ENCODE measurements at places on chromosomes 2 and 18. TPM values are rescaled to one million over a fixed set of nuclear protein-coding genes. Genes with fewer than 3 reads are reported as not detected.

Gene ACKR3
- 0.07 TPM for polyA plus RNA-seq

Gene IL37
- polyA plus RNA-seq: not detected

Gene CHRNA1
- polyA plus RNA-seq: 2.6 TPM

Gene AQP12A
- polyA plus RNA-seq: not detected

Gene GPR17
- polyA plus RNA-seq: not detected

Gene CCBE1
- polyA plus RNA-seq: 40.4 TPM

Gene ERCC3
- 53.5 TPM for polyA plus RNA-seq

Gene ITGA6
- 14.8 TPM for polyA plus RNA-seq

Gene TBR1
- polyA plus RNA-seq: not detected

DNA sequence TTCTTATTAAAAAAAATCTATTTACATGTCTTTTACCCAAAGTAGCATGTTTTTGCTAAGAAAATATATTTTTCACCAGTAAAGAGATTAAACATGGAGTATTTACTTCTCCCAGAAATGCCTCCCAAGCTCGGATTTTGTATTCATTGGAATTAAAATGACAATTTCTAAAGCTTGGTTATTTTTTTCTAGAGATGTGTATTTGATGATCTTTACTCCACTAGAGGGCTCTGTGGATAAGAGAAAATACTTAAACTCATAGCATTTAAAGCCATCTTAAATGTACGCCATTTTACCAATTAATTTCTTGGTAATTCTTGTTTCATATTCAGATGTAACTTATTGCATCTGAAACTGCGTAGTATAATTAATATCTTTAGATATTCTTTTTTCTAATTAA lies 461.4 kb downstream of the GALR1 start:
- DNase-seq: no peak

DNA sequence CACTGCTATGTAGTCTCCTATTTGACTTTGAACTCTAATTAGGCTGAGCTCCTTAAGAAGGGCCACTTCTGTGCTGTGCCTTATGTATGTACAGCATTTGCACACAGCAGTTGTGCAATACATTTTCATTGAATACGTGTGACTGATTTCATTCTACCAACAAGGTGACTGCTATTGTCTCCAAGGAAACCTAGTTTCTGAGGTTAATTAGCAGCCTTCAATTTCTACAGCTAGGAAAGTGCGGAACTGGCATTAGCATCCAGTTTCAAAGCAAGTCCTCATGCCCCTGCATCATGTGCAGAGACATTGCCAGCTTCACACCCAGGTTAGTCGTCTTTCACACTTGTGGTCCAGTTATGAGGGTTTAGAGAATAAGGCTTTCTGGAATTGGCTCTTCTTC lies 58.6 kb downstream of the NCK2 start:
- no peak for DNase-seq

DNA sequence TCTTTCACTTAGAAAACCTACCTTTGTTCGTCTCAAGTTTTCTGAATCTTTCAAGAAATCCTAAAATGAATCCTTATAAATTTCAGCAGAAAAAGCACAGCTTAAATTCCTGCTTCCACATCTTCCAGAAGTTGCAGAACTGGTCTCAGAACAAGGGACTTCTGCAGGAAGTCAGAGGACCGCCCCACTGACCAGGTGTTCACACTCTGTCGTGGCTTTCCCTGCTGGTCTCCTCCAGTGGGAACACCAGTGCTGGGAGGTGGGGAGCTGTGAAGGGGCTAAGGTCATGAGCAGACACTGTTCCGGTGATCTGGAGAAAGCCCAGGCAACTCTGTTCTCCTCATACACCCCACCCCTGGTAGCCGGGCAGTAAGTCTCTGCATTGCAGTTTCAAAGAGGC lies 3.5 kb downstream of the FAM110C start:
- no peak for DNase-seq

DNA sequence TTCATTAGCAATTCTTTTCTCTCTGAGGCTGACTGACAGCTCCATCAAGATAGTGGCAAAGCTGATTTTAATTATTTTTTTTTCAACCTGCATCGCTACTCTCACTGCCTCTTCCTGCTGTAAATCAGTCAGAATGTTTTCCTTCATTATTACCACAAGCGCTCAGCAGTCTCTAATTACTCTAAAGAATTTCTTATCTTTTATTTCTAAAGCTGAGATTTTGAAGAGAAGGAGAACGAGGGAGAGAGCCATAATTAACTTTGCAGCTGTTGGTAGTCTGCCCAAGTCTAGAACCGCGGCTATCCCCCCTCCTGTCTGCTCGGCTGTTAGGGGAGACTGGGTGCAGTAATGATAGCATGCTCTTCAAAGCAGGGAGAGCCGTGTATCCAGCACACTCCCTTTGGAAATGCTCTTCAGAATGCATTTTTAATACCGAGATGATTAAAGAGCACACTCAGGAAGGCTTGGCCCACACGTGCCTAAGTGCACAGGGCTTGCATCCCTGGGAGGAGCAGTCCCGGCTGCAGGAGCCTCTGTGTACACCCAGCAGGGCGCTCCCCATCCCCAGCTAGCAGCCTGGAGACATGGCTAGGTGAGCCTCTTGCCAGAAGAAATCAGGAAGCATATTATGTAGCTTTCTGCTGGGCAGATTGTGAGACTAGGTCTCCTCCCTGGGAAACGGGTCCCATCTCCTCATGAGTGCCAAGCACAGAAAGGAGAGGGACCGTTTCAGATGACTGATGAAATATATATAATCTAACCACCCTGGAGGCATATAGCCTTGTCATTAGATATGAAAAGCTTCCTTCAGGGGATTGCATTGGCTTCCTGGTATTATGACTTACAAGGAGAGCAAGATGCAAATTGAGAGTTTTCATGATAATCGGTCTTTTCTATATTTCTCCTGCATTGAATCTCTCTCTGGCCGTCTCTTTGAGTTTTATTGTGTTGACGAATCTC lies 555.2 kb downstream of the CMPK2 start:
- no peak for DNase-seq

GRCh38 chr18:79765491-79766245 lies 32.1 kb upstream of the KCNG2 start:
- no peak for DNase-seq

GRCh38 chr2:207164006-207164831 lies 1.5 kb downstream of the KLF7 start:
- no peak for DNase-seq

- DNase-seq: no peak
Measured at GRCh38 chr18:58534535-58535301, 94.2 kb downstream of the ALPK2 start.

DNA sequence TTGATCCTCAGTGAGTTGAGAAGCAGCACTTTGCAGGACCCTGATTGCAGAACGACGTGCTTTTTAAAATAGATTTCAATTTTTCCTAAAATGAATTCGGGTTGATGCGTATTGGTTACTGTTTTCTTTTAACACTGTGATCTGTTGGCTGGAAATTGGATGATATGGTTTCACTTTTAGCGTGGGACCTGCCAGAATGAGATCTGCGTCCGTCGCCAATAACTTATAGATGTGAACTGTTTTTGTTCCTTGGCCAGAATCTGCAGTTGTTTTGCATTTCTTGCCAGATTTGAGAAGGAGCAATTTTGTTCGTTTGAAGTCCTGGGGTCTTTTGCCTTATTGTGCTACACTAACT lies 703 bp downstream of the UGGT1 start:
- DNase-seq: no peak

DNA sequence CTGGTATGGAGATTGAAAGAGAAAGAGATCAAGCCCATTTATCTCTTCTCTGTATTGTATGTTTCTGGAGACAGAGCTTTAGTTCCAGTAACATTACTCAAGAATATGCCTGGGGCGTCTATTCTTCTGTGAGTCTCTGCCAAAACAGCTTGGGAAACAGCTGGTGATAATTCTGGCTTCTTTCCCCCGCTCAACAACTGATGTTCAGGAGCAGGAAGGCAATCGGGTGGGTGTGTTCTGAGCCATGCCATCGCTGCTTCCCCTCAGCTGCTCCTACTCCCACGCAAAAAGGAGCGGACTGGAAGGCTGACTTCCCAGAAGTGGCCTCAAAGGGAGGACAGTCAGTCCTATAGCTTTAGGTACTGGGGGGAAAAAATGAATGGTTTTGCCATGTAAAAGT lies 695.1 kb downstream of the PLCL1 start:
- peak; percentile 6 for DNase-seq

- no peak for DNase-seq
Measured at GRCh38 chr2:54579682-54580620, 123.8 kb downstream of the SPTBN1 start.

DNA sequence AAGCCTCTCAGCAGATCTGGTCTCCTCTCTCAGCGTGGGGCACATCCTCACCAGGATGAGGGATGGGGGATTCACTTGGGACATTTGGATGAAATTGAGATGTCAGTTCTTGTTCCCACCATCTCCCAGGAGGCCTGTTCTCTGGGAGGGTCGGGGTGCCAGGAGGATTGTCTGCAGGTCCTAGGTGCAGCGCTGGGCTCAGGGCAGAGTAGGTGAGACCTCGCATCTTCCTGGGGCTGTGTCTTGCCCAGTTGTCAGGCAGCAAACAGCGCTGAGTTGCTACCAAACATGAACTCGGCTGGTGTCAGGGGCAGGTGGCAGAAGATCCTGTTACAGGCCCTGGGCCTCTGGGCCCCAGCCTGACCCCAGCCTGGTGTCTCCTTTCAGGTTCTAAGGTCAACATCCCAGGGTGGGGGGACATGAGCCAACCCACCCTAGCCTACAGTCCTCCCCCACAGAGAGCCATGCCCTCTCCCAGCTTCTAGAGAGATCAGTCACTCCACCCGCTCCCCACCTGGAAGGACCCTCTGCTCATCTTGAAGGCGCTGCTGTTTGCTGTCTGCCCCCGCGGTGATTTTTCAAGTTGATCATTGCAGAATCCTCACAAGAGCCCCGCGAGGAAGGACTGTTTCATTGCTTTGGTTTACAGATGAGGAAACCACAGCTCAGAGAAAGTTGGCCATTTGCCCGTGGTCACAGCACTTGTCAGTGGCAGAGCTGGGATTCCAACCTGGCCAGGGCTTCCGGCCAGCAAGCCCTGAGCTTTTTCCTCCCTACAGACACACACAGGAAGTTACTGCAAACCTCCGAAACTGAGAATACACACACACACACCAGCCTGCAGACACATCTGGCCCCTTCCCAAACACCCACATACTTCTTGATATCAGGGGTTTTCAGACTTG lies 83.9 kb downstream of the STPG4 start:
- DNase-seq: peak; percentile 80

GRCh38 chr2:186533717-186534116 lies 47.7 kb downstream of the ZC3H15 start:
- DNase-seq: no peak

GRCh38 chr2:109155553-109156451 lies 26.8 kb downstream of the SH3RF3 start:
- DNase-seq: no peak

GRCh38 chr2:145692971-145693478 lies 1173.1 kb upstream of the ZEB2 start:
- peak; percentile 29 for DNase-seq
